Activated CD8-positive, alpha-beta T cell treated with anti-CD3 and anti-CD28 coated beads, Interleukin-2, amount 10 ng/mL, durations not matched to agents 7 days and 5 days (primary cell): ENCODE measurements at places on chromosomes 11 and 22.

- no peak for DNase-seq
Observed at GRCh38 chr22:42754658-42755057, 34.0 kb upstream of the A4GALT start.

DNA sequence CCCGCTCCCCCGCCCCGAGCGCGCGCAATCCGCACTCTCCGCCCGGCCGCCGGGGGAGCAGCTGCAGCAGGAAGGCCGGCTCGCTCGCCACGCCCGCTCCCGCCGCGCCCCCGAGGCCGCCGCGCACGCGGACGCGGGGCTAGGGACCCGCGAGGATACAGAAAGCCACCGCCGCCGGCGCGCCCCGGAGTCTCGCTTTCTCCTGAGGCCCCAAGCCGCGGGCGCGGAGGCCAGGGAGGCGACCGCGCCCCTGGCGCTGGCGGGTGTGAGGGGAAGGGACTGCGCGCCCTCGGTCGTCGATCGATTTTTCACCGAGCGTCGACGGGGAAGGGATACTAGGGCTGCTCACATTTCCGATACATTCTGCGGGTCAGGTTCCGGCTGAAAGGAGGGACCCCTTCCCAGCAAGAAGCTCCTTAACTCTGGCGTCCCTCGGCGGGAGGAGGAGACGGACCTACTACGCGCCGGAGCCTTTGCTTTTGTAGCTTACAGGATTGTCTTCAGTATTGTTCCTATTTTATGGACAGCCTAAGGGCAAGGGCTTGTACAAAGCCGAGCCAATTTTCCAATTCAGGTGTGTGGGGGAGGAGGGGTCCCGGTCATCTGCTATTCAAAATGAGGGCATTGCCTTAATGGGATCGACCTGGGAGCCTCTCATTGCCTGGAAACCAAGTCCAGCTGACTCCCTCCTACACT lies 416 bp upstream of the GAB2 start:
- DNase-seq, result peak; percentile 84

- no peak for DNase-seq
Observed at GRCh38 chr11:64990222-64990923, 6.4 kb downstream of the BATF2 start.

DNA sequence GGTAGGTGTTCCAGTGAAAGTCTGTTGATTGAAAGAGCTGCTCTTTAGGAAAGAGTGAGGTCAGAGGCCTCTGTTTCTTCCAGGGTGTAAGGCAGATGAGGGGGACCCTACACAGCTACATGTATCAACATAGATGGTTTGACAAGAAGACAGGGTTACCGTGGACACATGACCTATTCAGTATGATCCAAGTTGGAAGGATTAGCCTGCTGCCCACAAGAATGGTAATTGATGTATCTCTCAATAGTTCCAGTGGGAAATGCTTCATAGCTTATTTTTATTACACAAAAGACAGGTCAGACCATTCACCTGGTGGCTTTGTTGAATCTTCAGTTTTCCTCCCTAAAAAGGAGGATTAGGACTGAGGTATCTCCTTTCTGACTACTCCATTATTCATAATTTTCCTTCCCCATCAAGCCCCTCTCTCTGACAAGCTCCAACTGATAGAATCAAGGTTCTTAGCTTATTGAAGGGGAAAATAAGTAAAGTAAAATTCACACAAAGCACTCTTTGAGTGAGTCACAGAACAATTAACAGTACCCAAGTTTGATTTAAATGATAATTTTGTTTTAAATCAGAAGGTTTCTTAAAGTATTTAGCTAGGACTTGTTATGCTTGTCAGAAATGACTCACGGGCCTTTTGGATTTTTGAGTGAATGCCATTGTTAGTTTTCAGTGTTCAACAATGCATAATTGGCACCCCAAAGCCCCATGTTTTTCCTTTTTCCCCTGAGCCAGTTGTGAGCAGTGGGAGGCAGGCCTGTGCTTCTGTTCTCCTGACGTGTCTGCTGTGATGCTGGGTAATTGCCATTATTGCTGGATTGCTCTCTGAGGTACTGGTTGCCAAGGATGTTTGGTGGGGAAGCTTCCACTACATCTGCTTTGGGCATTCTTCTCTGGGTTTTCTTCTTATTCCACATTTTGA lies 373.2 kb downstream of the DDX10 start:
- DNase-seq, result no peak

DNA sequence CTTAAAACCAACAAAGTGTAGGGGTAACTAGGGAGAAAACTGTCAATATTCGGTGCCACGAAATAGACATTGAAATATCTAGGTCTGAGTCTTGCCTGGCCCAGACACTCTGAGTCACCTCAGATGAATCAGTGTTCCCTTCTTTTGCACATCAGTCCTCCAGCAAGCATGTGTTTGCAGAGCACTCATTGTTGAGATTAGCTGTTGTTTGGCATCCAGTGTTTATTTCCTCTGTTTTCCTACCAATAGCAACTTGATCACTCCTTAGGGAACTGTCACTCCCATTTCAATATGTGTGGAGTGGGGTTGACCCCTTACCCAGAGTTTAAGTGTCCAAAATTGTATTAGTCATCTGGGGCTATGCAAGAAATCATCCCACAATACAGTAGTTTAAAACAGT lies 4.7 kb upstream of the ASCC2 start:
- DNase-seq, result no peak

DNA sequence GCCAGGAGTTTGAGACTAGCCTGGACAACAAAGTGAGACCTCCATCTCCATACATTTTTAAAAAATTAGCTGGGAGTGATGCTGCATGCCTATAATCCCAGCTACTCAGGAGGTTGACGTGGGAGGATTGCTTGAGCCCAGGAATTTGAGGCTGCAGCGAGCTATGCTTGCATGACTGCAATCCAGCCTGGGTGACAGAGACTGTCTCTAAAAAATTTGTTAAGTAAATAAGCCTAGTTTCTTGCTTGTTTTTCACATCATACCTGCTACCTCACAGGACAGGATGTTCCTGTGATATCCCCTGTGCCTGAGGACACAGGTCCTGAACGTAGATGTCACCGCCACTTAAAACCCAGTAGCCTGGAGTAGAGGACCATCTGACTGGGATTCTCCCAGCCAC lies 348.6 kb downstream of the MN1 start:
- no peak for DNase-seq

GRCh38 chr11:23543651-23544222 lies 683.5 kb upstream of the CCDC179 start:
- no peak for DNase-seq

- no peak for DNase-seq
Observed at GRCh38 chr22:20231514-20232236, 36.4 kb downstream of the RTN4R start.

- DNase-seq, result no peak
Observed at GRCh38 chr22:24285245-24285644, 14.6 kb downstream of the SPECC1L start.

DNA sequence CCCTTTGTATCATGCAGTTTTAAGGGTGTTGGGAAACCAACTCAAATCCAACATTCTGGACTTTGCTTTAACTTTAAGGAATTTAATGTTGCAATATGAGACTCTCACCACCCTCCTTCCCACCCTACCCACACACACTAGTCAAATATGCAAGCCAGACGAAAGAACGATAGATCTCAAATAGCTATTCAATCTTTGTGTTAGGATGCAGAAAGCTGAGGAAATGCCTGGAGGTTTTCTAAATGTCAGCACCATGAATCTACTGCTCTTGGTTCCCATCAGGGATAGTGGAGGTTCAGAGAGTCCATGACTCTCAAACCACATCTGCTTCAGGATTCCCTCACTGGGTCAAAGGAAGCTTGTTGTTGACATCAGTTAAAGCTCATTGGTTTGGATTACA lies 33.7 kb downstream of the EXPH5 start:
- no peak for DNase-seq

- DNase-seq, result peak; percentile 97
Observed at GRCh38 chr11:35165423-35166368, 26.7 kb downstream of the CD44 start.

DNA sequence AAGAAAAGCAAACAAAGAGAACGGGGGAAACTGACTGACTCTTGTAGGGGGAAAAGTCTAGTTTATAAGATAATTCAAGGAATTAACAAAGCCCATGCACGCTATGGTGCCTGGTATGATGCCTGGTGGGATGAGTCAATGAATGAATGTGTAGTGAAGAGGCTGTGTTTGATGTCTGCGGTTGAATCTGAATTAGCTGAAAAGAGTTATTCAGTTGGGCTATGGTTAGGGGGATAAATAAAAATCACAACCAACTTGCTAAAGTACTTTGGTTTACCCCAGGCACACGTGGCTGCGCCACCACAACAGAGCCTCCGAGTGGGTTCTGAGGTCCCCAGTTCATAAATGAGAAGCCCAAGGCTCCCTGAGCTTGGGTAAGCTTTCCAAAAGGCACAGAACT lies 369.3 kb upstream of the SYN3 start:
- DNase-seq, result no peak

DNA sequence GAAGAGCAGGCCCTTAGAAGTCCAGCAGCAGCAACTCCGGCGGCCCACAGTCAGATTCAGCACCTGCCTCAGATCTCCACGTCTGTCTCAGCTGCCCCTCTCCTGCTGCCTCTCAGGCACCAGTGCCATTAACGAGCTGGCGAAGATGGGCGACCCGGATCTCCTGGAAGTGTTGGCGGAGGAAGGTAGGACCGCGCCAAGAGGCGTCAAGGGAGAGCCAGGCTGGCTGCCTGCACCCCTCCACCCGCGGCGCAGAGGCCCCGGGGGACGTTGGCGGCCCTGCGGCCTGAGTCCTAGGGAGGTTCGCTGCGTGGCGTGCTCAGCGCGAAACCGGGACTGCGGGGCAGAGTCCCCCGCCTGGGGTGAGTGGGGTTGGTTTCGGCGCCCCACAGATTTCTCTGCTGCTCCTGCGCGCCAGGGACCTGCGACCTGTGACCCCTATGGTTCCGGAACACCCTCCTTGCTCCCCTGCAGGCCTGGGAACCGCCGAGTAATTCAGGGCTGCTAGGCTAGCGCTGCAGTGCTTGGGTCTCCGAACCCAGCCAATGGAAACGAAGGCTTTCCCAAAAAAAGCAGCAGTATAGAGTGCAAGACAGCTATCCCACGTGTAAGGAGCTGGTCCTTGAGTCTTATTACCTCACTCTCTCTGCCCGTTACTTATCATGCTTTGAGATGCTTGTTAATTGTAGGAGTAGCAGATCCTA lies 615 bp downstream of the ANO5 start:
- DNase-seq, result no peak

GRCh38 chr22:44030702-44031082 lies 6.6 kb downstream of the PARVB start:
- no peak for DNase-seq

- no peak for DNase-seq
Observed at GRCh38 chr11:128240546-128240945, 346.8 kb downstream of the ETS1 start.

DNA sequence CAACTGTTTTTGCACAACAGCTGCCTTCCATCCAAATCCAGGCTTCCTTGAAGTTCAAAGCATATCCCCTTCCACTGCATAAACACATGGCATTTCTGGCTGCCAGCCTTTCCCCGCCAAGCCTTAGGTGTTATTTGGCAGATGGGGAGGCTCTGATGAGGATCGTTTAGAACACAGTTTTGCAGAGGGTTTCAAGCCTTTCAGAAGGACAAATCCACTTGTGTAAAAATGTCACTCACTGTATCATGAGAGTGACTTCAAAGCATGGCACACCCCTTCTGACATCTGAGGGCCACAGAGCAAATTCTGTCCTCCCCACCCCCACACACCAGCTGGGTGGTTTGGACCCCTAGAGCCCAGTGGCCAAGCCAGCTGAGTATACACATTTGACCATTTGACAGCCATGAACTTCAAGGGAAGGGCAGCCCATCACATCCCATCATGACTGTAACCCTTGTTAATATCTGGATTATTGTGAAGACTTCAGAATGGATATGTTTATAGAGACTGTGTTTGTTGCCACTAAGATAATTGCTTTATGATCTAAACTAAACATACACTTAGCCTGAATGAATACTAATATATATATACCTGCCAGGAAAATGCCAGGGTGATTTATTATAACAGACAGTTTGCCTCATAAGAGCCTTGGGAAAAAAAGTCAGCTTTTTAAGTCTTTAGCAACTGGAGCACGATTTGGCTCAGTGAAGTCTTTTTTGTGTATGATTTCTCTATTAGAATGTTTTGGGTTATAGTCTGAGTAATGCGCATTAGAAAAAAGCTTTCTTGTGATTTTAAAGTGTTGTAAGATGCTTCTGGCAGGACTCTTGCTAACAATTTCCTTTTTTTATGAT lies 31.9 kb downstream of the FBLN1 start:
- no peak for DNase-seq

DNA sequence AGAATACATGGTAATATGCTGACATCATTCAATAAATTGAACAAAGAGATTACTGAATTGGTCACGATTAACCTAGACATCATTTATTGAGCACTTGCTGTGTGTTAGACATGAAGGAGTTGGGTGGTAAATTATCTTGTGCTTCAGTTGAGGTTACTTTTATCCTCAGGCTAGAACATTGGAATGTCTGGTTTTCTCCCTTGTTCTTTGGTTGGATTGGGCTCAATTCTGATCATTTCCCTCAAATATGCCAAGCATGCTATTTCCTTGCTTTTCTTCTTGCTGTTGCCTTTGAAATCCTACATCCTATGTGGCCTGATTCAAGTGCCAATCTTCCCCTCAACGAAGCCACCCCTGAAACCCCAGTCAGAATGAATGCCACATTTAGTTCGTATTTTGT lies 65.8 kb downstream of the DEUP1 start:
- no peak for DNase-seq

- peak; percentile 60 for DNase-seq
Observed at GRCh38 chr11:82899186-82899820, 927 bp downstream of the PRCP start.

GRCh38 chr11:117259417-117259816 lies 26.9 kb downstream of the RNF214 start:
- DNase-seq, result no peak

GRCh38 chr11:94678236-94678635 lies 89.9 kb upstream of the AMOTL1 start:
- no peak for DNase-seq

DNA sequence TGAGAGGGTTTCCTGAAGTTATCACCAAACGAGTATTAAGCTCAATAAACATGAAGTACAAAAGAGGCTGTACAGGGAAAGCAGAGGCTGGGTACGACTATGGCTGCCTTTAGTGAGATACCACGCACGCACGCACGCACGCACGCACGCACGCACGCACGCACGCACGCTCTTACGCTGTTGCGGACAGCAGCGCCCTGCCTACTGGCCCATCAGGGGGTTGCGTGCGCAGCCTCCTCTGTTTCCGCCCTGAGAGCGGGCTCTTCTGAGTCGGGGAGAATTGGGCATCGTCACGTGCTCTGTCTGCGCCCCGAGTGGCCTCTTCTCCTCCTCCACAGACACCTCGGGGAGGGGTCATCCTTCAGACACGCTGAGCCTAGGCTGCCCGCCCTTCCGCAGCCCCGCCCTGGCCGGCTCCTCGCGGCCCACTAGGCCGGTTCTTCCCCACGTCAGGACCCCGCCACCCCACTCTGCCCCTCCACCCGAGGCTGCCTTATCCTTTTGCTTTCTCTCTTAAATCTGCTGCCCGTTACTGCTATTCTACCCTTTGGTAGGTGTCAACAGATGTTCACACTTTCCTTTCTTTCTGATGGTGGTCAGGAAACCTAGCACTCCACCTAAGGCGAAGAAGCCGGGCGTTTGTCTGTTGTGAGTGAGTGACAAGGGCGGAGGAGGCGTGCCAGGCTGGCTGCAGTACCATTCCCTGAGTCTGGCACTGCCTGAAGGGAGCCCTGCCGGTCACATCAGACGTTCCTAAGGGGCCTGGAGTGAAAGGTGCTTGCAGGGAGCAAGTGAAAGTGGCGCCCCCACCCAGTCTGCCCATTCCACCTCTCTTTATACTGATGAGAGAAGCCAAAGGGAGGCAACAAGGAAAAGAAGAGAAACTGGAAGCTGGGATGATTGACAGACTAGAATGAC lies 300.4 kb upstream of the B3GAT1 start:
- no peak for DNase-seq
